ENCODE measurements at places on chromosomes 16 and 17. TPM values are rescaled to one million over a fixed set of nuclear protein-coding genes. Genes with fewer than 3 reads are reported as not detected.

SDR42E1 gene
- 6.0 TPM for total RNA-seq

KRT31 gene
- total RNA-seq = 1.9 TPM

TIMM22 gene
- 9.0 TPM for total RNA-seq

TRPV3 gene
- total RNA-seq = 0.38 TPM

CES1 gene
- total RNA-seq = 2.1 TPM

SLFN12L gene
- 3.7 TPM for total RNA-seq

COQ9 gene
- total RNA-seq = 42.4 TPM

TEX19 gene
- total RNA-seq = 0.57 TPM

LPO gene
- 0.09 TPM for total RNA-seq

GAS7 gene
- total RNA-seq = 9.7 TPM

CFAP97D1 gene
- total RNA-seq = not detected

CDRT15 gene
- not detected for total RNA-seq

KRTAP1-1 gene
- total RNA-seq = not detected

ZDHHC1 gene
- 0.52 TPM for total RNA-seq

RANBP10 gene
- total RNA-seq = 3.7 TPM

MMP2 gene
- 8.5 TPM for total RNA-seq

KRTAP9-4 gene
- not detected for total RNA-seq

CES2 gene
- total RNA-seq = 15.8 TPM

CLTC gene
- total RNA-seq = 89.0 TPM

RHBDF1 gene
- total RNA-seq = 1.9 TPM

IGF2BP1 gene
- 10.9 TPM for total RNA-seq

QRICH2 gene
- 1.1 TPM for total RNA-seq

GLIS2 gene
- 0.85 TPM for total RNA-seq

HSD11B2 gene
- 0.09 TPM for total RNA-seq

INCA1 gene
- 0.24 TPM for total RNA-seq

ST6GALNAC1 gene
- 1.4 TPM for total RNA-seq

HASPIN gene
- total RNA-seq = 9.1 TPM

KRTAP4-9 gene
- total RNA-seq = not detected

RAMP2 gene
- 8.4 TPM for total RNA-seq

CNGB1 gene
- total RNA-seq = 0.19 TPM

GAA gene
- 30.4 TPM for total RNA-seq

ZFP3 gene
- total RNA-seq = 3.3 TPM

GPR142 gene
- 0.09 TPM for total RNA-seq

STAT5A gene
- total RNA-seq = 47.4 TPM

SCNN1G gene
- 0.61 TPM for total RNA-seq
